ENCODE measurements at places on chromosomes 5 and 9. TPM values are rescaled to one million over a fixed set of nuclear protein-coding genes. Genes with fewer than 3 reads are reported as not detected.

Gene SNCB
- 0.39 TPM for polyA plus RNA-seq

Gene SLF1
- polyA plus RNA-seq, result 9.5 TPM

Gene SNAPC4
- polyA plus RNA-seq, result 11.3 TPM

Gene TXNDC8
- polyA plus RNA-seq, result not detected

Gene SIMC1
- 14.7 TPM for polyA plus RNA-seq

GRCh38 chr9:86557063-86557766, 203.0 kb upstream of the TUT7 start:
- H3K27me3 ChIP-seq, result no peaks in the 10 kb centered on the region
- no peaks in the 10 kb centered on the region for H3K4me1 ChIP-seq
- H3K4me3 ChIP-seq, result no peak overlapping the region
- no peak for DNase-seq
- no peaks in the 10 kb centered on the region for H3K36me3 ChIP-seq
- no peak overlapping the region for H3K27ac ChIP-seq

DNA sequence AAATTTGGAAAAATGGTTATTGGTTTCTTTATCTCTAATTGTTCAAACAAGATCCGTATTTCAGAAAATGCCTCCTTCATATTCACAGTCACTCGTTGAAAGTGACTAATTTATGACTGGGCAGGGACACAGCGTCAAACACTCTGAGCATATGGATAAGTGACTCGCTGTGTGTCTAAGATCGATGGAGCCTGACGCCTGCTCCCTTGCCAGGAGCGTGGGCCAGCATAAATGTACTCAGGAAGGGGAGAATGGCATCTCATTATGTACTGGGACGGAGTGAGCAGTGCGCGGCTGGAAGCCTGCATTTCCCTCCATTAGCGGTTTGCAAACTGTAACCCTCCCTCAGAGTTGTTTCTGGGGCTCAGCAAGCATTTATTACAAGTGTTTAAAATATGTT, 79.8 kb upstream of the CAST start:
- H3K4me3 ChIP-seq, result no peak overlapping the region
- no peaks in the 10 kb centered on the region for H3K27me3 ChIP-seq
- H3K27ac ChIP-seq, result no peak overlapping the region
- no peak for DNase-seq
- no peaks in the 10 kb centered on the region for H3K4me1 ChIP-seq

DNA sequence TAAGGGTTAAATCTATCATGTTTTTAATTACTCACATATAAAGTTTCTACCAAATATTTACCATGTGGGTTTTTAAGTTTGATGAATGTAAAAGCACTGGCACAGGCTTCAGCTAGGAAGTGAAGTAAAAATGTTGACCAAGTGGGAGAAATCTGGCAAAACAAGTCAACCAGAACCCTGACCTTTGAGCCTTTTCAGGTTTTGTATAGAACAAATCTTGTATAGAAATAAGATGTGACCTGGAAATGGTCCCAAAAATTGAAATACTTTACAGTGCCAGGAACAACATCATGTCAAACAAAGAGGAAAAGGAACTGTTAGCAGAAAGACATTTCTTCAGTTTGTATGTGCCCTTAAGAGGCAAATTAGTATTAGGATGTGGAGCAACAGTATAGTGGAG, 137.6 kb downstream of the CCDC192 start:
- no peak for DNase-seq
- no peaks in the 10 kb centered on the region for H3K36me3 ChIP-seq
- H3K27me3 ChIP-seq, result peaks cover 2% of the 10 kb centered on the region
- no peak overlapping the region for H3K4me3 ChIP-seq
- no peaks in the 10 kb centered on the region for H3K4me1 ChIP-seq

- H3K4me3 ChIP-seq, result no peak overlapping the region
- no peak overlapping the region for H3K27ac ChIP-seq
- no peak for DNase-seq
- no peaks in the 10 kb centered on the region for H3K27me3 ChIP-seq
- H3K36me3 ChIP-seq, result no peaks in the 10 kb centered on the region
- no peaks in the 10 kb centered on the region for H3K4me1 ChIP-seq
These were observed 208.8 kb downstream of the DNAH5 start for GRCh38 chr5:13735691-13736090.

GRCh38 chr9:89634995-89635742, 30.4 kb downstream of the GADD45G start:
- DNase-seq, result no peak
- no peaks in the 10 kb centered on the region for H3K4me1 ChIP-seq
- no peak overlapping the region for H3K27ac ChIP-seq
- H3K36me3 ChIP-seq, result no peaks in the 10 kb centered on the region
- no peaks in the 10 kb centered on the region for H3K27me3 ChIP-seq

- no peaks in the 10 kb centered on the region for H3K27me3 ChIP-seq
- H3K36me3 ChIP-seq, result no peaks in the 10 kb centered on the region
- H3K27ac ChIP-seq, result no peak overlapping the region
- DNase-seq, result no peak
These were observed 84.9 kb upstream of the ASS1 start for GRCh38 chr9:130359819-130360218.

Data from large intestine (tissue), 12 donors.